ENCODE measurements at places on chromosomes 3 and 15. TPM values are rescaled to one million over a fixed set of nuclear protein-coding genes. Genes with fewer than 3 reads are reported as not detected.

The GASK1A gene
- 0.78 TPM for total RNA-seq

The PTH1R gene
- 3.0 TPM for total RNA-seq

The ATP2B2 gene
- not detected for total RNA-seq

The SCAMP5 gene
- 6.3 TPM for total RNA-seq

The FBXL2 gene
- 22.4 TPM for total RNA-seq

The STRIT1 gene
- total RNA-seq = not detected

The ZNF660 gene
- 3.2 TPM for total RNA-seq

The SAMMSON gene
- not detected for total RNA-seq

The FMN1 gene
- 3.4 TPM for total RNA-seq

The PLCH1 gene
- not detected for total RNA-seq

The LTK gene
- total RNA-seq = 0.13 TPM

The GMNC gene
- total RNA-seq = 0.11 TPM

The ISL2 gene
- not detected for total RNA-seq

The GOLGA8T gene
- not detected for total RNA-seq

The HHLA2 gene
- total RNA-seq = not detected

The IL16 gene
- 12.1 TPM for total RNA-seq

The BFSP2 gene
- not detected for total RNA-seq

The ANKUB1 gene
- not detected for total RNA-seq

The SCN11A gene
- 0.11 TPM for total RNA-seq
